ENCODE measurements at places on chromosomes 12 and 14.

- no peak for DNase-seq
These were observed 224.9 kb downstream of the FBXL14 start for GRCh38 chr12:1369460-1369859.

GRCh38 chr12:28110329-28110728 is 79.9 kb upstream of the CCDC91 start:
- no peak for DNase-seq

- DNase-seq = no peak
These were observed 29.2 kb downstream of the BBS10 start for GRCh38 chr12:76318773-76319594.

GRCh38 chr14:100282083-100282350 is 24.2 kb downstream of the SLC25A29 start:
- DNase-seq = no peak

DNA sequence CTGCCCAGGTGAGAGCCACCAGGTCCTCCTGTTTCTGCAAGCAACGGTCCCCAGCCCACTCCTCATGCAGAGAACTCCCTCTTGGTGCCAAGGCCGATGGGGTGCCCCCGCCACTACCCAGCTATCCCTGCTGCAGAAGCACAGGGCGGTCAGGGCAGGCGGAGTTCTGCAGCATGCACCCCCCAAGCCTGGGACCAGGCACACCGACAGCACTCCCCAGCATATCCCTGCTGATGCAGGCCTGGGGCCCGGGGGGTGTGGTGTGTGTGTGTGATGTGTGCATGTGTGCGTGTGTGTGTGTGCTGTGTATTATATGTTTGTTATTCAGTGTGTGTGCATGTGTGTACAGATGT is 27.7 kb upstream of the FZD10 start:
- DNase-seq = no peak

GRCh38 chr12:89261982-89262381 is 90.3 kb downstream of the DUSP6 start:
- DNase-seq = no peak

GRCh38 chr12:58888131-58888783 is 32.0 kb downstream of the LRIG3 start:
- DNase-seq = no peak

DNA sequence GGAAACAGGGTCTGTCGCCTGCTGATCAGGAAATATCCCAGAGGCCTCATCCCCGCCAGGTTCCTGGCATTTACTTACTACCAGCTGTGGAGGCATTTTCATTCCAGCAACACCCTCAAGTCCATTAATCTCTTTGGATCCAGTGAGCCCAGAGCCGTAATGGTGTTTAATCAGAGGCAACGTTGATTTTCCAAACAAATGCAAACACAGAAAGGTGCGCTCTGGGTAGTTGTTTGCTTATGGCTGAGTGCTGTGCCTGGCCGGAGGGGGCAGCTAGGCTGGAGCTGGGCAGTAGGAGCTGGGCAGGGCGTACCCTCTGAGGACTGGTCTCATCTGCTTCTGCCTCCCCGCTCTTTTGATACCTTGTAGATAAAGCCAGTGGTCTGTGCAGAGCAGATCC is 110.6 kb downstream of the ADCK1 start:
- DNase-seq = no peak

DNA sequence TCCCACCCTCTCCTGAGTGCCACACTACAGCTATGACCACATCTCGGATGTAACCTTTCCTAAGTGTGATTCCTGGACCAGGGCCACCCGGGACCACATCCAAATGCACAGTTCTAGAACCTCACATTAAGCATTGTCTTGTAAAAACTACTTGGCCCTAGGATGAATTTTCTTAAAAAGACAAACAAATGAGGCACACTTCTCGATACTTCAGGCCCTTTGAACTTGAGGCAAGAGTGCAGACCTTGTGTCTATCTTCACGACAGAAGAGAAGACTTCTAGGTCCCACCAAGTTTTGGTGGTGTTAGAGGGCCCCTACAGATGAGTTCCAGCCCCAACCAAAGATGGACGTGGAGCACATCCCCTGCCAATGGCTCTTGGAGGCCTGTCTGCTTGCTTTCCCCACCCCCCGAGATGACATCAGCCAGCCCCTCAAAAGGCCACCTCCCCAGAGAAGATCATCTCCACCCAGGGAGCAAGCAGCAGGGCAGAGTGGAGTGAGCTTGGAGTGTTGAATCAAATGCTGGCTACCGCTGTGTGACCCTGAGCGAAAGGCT is 9.3 kb downstream of the ISCU start:
- no peak for DNase-seq

GRCh38 chr12:54421175-54421878 is 2.3 kb upstream of the ITGA5 start:
- no peak for DNase-seq

- DNase-seq = peak; percentile 70
These were observed 2.6 kb upstream of the SOCS2 start for GRCh38 chr12:93569656-93570551.

All from activated CD4-positive, alpha-beta T cell treated with anti-CD3 and anti-CD28 coated beads, Interleukin-2, amount 50 U/mL, for 4 hours (primary cell).